Neuronal stem cell (in vitro differentiated cells): ENCODE measurements at places on chromosomes 12 and 14.

DNA sequence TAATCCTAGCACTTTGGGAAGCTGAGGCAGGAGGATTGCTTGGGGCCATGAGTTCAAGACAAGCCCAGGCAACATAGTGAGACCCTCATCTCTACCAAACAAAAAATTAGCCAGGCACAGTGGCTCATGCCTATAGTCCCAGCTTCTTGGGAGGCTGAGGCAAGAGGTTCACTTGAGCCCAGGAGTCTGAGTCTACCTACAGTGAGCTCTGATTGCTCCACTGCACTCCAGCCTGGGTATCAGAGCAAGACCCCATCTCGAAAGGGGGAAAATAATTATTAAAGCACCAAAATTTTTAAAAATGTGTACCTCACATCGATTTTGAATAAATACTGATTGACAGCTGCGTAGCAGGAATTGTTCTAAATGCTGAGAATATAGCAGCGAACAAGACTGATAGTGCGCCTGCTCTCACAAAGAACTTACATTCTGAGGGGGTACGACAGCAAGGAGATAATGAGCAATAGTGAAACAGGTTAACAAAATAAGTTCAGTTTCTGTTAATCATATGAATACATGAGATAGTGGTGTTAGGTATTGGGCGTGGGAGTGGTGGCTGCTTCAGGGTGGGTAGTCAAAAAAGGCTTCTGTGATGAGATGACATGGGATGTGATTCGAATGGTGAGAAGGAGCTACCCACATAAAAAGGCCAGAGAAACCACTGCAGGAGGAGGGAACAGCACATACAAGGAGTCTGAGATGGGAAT is 19.6 kb downstream of the HCFC2 start:
- no peak for DNase-seq

DNA sequence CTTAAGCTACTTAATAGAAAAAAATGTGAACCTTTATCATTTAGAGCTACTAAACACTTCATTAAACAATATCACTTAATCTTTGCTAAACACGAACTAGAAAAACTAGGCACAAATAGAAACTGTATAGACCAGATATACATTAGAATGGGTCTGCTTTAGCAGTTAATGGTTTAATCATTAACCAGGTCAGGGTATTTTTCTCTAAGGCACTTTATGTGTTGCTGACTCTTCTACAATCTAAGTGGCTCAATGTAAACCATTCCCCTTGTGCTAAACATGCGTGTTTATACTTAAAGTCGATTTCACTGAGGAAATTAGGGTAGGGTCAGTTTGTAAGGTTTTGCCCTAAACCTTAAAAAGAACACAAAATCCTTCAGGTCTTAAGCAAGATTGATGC is 29.7 kb downstream of the TMCC3 start:
- no peak for DNase-seq

DNA sequence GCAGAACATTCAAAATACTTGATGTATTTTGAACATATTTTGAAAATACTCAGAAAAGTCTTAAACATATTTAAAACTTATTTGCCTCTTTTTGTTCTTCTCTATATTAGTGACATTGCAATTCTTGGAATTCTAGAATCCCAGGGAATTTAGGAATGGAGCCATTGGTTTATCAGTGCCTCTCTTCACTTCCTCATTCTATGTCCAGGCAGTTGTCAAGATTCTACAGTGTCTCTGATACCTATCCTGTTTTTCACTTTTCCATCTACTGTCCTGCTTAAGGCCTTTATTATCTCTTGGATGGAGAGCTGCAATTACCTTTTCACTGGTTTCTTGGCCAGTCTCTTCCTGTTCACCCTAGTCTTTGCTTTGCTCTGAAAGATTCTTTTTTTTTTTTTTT is 144.6 kb downstream of the TTLL5 start:
- DNase-seq, result no peak

GRCh38 chr14:50350975-50351374 is 38.9 kb downstream of the DMAC2L start:
- no peak for DNase-seq

DNA sequence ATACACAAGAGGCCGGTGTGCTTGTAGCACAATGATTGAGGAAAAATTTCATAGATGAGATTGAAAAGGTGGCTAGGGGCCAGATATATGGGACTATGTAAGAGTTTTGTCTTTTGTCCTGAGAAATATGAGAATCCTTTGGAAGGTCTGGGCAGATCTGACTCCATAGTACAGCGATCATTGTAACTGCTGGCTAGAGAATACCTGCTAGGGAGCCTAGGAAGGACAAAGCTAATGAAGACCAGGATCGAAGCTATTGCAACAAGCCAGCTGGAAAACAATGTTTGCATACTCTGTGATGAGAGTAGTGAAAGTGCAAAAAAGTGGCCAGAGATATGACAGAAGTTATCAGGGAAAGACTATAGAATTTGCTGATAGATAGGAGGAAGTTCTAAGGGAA is 537.6 kb downstream of the C12orf50 start:
- DNase-seq, result no peak

DNA sequence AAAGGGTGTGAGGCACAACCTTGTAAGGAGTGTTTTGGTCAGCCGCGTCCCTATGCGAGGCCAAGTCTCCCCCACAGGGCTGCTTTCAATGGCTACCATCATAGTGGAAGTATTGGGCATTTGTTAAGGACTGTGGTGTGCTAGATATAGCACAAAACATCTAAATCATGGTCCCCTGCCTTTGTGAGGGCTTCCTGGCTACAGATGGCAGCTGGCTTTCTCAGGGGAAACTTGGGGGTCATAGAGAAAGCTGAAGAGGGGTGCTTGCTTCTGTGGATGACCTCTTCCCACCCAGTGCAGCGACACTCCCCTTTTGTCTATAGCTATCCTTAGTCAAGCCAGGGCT is 315.8 kb downstream of the ZFP36L1 start:
- no peak for DNase-seq

DNA sequence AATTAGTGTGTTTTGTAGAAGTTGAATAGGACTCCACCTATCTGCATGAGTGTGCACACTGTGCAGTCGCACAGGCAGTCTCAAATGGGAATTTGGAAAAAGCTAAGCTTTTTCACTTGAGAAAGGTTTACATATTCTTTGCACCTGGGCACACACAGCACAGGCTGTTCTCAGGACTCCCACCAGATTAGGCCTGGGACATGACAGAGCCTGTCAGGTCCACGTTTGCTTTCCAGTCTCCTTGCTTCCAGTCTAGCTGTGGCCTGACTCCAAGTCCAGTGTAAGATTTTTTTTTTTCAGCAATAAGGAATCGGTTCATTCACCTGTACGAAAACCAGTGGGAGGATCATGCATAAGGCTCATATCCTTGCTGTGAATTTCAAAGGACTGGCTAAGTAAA is 181.3 kb downstream of the ZFP36L1 start:
- DNase-seq, result no peak

GRCh38 chr12:15996254-15996653 is 85.1 kb downstream of the DERA start:
- DNase-seq, result no peak

DNA sequence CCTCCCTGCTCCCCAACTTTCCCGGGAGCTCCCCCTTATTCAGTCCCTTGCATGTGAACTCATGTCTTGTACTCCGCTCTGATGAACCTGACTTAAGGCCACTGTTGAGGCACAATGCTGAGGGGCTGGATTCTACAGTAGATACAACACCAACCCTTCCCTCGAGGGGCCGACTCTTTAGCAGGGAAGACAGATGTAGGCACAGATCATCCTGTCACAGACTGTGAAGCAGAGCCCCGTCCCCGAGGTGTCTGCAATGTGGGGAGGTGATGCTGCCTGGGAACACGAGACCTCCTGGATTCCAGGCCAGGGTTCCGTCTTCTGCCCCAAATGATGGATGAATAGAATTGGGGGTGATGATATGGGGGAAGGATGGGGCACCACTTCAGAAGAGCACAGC is 175.1 kb downstream of the CHST11 start:
- DNase-seq, result no peak

DNA sequence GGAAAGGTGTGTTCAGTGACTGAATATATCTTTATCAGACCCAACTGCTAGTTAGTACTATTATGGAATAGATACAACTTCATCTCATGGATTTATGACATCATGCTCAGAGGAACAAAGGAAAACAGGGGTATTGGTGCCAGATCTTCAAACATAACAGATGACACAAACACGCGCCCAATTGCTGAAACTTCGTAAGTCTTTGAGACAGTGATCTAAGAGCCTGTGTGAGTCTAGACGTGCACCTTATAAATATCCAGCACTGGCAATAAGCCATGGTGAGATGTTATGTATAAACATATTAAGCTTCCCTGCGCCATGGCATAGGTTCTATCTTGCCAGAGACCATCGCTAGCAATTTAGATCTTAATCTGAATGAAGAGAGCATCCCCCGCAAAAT is 42.2 kb upstream of the NR2C1 start:
- DNase-seq, result no peak

DNA sequence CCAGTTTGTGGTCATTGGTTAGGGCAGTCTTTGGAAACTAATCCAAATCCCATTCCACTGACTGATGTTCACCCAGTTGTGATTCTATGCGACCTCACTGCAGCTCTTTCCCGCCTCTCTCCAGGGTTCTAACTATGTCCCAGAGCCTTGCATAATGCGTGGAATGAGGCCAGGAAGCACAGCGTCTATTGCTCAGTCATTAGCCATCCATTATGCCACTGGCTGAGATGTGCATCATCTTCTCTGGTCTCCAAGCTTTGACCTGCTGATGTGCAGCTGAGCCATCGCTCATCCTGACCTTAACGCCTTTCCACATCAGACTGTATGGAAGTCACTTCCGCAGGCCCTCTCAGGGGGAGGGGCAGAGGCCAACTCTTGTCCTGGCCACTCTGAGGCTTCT is 115.4 kb upstream of the VRK1 start:
- no peak for DNase-seq

- DNase-seq, result no peak
Measured at GRCh38 chr14:28653521-28653920, 113.1 kb upstream of the FOXG1 start.

DNA sequence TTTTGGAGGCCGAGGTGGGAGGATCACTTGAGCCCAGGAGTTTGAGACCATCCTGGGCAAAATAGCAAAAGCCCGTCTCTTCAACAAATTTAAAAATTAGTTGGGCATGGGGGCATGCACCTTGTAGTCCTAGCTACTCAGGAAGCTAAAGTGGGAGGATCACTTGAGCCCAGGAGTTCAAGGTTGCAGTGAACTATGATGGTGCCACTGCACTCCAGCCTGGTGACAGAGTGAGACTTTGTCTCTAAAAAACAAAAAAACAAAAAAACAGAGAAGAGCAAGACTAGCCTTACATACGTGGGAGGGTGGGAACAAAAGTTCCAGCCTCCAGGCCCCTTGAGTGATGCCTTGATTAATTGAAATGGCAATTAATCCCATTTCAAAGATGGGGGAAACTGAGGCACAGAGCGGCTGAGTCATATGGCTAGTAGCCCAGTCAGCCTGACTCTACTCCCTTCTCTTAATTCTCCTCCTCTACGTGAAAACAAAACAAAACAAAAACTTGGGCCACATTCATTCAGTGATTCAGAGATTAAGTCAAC is 3.3 kb upstream of the FAM222A start:
- DNase-seq, result no peak

DNA sequence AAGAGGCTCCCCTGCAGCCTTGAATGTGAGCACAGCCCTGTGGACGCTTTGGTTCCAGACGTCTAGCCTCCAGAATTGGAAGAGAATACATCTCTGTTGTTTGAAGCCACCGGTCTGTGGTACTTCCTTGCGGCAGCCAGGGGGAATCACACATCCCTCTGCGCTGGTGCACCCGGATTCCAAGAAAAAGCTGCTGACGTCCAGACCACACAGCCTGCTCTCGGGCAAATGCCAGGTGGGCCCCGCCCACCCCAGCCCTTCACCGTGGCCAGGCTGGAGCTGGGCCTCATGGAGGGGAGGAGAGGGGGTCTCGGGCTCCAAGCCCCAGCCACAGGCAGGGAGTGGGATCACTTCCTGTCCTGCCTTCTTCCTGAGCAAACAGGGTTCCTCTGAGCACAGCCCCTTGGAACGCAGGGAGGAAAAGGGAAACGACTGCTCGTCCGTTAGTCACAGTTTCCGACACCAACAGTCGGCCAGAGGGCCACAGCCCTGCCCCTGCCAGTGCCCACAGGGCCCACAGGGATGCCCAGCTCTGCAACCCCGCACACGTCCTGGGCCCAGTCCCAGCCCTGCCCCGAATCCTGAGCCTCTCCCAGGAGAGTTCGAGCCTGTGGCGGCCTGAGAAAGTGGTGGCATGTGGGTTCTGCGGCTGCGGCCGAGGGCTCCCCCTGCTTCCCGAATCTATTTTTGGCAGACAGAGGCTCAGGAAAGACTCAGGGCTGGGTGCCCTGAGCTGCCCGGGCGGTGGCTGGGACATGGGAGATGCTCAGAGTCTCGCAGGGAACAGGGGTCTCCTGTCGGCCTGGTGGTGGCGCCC is 85.3 kb downstream of the RFLNA start:
- no peak for DNase-seq

DNA sequence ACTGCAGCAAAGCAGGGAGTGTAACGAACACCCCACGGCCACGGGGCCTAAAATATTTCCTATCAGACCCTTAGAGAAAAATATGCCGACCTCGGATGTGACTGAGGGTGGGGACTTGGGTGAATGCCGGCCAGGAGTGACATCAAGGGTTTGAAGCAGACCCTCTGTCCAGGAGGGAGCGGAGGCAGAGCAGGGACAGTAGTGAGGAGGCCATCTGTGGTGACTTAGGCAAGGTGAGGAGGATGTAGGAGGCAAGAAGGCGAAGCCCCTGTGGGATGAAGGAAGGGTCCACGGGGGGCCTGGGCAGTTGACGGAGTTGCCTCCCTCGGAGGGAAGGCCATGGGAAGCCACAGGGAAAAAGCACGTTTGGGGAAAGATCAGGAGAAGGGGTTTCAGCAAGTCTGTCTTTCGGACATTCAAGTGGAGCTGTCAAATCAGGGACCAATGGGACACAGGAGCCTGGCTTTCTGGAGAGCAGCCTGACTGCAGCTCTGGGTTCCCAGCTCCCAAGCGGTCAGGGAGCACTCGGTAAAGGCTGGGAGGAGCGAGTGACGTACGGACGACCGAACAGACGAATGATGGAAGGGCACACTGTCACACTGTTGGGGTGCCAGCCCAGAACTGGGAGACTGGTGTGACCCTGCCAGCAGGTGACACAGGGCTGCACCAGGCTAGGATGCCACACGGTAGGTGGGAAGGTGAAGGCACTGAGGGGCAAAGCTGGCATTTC is 74.3 kb downstream of the MOK start:
- no peak for DNase-seq

DNA sequence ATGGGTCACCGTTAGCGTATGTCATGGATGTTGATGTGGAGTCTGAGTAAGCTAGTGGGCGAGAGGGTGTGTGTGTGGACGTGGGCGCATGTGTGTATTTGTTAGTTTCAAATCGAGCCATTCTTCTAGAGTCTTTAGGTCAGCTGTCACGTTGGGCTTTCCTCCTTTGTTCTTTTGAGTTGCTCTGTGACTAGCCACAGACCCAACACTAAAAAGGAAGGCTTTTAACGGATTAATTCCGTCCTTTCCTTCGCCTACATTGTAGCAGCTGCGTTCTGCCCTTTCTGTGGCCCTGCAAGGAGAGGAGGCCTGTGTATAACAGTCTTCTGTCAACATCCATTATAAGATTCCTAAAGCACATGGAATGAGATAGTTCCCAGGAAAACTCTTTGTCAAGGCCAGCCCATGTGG is 117.2 kb upstream of the DNM1L start:
- DNase-seq, result peak; percentile 82
